Nephron progenitor cell (in vitro differentiated cells): ENCODE measurements at places on chromosomes 11 and 22.

GRCh38 chr11:68924073-68924925 is 20.6 kb downstream of the IGHMBP2 start:
- no peak for DNase-seq

- DNase-seq: no peak
Measured at GRCh38 chr22:49334976-49335375, 492.7 kb downstream of the BRD1 start.

GRCh38 chr11:110773442-110773841 is 61.2 kb upstream of the ARHGAP20 start:
- no peak for DNase-seq

DNA sequence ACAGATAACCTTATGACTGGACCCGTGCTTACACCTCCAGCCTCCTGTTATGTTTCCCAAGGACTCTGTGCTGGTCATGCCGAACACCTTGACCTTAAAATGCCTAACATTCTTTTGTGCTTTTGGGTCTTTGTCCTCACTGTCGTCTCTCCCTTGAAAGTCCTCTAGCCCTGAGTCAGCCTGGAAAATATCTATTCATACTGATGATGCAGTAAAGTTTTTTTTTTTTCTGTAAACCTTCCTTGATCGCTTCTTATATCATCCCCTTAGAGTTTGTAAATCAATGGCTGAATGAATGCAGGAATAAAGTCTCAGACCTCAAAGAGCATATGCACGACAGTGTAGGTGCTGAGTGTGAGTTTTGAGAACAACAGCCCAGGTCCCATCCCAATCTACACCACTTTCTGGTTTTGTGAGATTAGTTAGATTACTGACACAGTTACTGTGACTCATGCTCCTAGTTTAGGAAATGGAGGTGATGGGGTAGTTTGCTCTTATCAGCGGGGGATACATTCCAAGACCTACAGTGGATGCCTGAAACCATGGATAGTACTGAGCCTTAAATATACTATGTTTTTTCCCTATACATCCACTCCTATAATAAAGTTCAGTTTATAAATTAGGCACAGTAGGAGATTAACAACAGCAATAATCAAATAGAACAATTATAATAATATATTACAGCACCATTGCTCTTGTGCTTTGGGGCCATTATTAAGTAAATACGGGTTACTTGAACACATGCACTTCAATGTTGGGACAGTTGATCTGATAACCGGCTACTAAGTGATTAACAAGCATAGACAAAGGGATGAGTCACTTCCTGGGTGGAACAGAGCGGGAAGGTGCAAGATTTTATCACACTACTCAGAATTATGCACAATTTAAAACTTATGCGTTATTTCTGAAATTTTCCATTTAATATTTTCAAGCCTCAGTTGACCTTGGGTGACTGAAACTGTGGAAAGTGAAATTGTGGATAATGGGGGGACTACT is 8.6 kb downstream of the TCN1 start:
- DNase-seq: no peak

DNA sequence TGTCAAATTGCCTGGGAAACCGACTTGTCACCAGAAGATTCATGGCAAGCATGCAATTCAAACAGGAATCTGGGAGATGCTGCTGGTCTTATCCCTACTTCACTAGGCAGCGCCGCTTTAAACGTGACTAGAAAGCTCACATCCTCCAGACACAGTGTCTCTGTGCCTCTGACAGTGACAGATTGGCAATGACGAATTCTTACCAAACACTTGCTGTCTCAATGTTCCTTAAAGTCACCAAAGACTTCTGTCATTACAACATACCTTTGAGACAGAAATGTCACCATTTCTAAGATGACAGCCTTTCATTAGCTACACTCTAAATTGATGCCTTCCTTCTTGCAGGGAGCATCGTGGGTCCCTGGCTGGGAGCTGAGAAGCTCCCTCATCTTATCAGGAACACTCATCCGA is 197.8 kb downstream of the CWF19L2 start:
- DNase-seq: peak; percentile 5

- peak; percentile 87 for DNase-seq
Measured at GRCh38 chr22:37330200-37331033, 48.1 kb downstream of the CYTH4 start.

DNA sequence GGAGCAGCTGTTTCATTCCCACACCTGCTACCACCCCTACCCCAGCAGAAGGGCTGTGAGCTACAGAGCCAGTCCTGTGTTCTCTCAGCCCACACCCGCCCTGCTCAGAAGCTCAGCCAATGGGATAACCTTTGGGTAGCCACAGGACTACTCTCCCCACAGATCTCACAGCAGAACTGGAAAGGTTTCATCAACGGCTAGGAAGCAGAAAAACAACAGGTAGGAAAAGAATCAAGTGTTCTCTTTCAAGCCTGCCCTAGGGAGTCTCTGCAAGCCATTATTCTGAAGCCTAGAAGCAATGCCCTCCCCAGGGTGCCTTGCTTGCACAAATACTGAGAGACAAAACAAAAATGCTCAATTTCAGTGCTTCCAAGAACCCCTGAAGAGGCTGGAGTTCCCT is 77.2 kb downstream of the TMPRSS5 start:
- no peak for DNase-seq

- DNase-seq: no peak
Measured at GRCh38 chr11:36292311-36292722, 3.1 kb upstream of the COMMD9 start.

GRCh38 chr11:6931146-6931713 is 5.0 kb downstream of the ZNF215 start:
- DNase-seq: no peak

DNA sequence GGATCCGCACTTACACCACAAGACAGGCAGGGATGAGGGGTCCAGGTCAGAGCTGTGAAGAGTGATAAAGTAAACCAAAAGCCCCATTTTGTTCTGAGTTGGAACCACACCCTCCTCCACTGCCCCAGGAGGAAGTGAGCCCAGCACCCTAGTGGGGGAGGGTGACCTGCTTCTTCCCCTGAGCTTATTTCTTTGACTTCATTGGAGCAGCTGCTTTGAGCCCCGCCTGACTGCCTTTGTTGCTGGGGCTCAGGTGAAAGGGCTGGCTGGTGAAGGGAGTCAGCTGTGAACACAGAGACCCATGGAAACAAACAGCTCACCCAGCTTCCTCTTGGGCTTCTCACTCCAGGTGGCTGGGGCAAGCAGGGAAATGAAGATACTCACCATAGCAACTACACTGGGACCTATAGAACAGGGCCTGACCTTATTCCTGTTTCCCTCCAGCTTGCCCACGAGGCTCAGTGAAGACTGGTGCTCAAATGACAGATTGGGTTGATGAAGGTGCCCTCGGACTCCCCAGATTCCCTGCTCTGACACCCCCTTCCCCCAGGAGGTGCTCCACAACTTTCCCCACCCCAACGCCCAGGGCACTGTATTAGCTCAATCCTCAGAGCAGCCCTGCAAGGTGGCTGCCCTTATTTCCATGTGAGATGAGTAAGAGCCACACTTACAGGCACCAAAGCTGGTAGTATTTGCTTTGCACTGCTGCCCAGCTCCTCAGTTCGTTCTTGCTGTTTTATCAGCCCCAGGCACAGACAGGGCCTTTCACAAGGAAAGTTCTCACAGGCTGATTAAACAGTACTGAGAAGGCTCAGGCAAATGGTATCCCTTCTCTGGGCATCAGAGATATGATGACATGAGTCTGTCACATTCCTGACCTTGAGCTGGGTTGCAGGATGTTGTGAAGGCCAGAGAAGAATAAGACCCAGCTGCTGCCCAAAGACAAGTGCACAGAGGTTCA is 2.4 kb downstream of the UCP2 start:
- DNase-seq: no peak

DNA sequence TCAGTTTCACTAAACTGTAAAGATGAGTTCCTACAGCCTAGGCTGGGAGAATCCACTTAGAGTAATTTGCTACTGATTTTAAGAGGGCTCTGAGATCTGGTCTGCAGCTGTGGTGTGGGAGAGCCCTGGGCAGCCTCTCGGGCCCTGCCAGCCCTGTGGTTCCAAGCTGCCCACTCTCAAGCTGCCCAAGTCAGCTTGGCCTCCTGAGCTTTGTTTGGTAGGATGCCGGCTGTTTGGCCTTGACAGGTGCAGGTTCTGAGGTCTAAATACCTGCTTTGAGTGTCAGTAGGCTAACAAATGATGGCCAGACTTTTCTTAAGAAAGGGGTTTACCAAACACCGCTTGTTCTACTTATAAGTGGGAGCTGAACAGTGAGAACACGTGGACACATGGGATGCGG is 133.3 kb upstream of the TTC12 start:
- no peak for DNase-seq

GRCh38 chr22:23061471-23062280 is 8.6 kb upstream of the GNAZ start:
- no peak for DNase-seq

GRCh38 chr11:129804012-129804411 is 11.6 kb upstream of the TMEM45B start:
- DNase-seq: no peak

- DNase-seq: no peak
Measured at GRCh38 chr11:115470928-115471327, 33.3 kb downstream of the CADM1 start.

GRCh38 chr11:69416762-69417698 is 64.4 kb upstream of the LINC01488 start:
- peak; percentile 74 for DNase-seq

GRCh38 chr11:76704171-76704948 is 33.8 kb upstream of the LRRC32 start:
- no peak for DNase-seq

GRCh38 chr22:41535244-41535643 is 9.0 kb downstream of the POLR3H start:
- DNase-seq: no peak

DNA sequence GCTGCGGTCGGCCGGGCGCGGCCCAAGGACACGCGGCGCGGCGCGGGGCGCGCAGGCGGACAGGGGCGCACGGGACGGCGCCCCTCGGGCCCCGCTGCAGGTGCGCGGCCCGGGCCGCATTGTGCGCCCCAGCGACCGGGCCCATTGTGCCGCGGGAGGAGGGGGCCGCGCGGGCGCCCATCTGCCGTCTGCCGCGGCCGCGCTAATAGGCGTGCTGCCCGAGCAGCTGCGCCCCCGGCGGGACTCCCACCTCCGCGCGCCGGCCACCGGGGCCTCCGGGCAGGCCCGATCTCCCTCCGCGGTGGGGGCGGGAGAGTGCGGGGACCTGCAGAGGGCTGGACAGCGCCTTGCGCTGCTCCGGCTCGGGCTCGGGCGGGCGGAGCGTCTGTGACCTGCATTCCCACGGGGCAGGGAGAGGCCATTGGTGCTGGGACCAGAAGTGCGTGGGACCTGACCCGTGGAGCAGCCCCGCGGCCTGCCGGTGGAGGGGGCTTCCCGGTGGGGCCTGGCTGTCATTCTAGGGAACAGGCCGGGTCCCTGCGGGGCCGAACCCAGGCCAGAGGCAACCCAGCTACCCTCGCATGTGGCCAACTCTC is 933 bp downstream of the BRSK2 start:
- DNase-seq: peak; percentile 72

DNA sequence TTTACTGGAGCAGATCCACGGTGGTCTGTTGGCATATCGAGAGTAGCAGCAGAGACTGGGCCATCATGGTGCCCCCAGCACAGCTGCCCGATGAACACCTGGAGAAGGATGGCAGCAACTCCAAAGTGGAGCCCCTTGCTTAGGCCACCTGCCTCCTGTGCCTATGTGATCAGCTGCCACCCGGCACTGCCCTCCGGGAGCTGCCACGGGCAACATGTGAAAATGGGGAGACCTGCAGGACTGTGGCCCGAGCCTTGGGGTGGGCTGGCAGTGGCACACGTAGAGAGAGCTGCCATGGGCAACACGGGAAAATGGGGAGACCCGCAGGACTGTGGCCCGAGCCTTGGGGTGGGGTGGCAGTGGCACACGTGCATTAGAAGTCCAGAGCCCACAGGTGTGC is 3.1 kb downstream of the FXYD2 start:
- DNase-seq: no peak

GRCh38 chr11:5204787-5205186 is 4.3 kb upstream of the OR51V1 start:
- no peak for DNase-seq

- no peak for DNase-seq
Measured at GRCh38 chr11:107840129-107840484, 18.5 kb downstream of the SLC35F2 start.

DNA sequence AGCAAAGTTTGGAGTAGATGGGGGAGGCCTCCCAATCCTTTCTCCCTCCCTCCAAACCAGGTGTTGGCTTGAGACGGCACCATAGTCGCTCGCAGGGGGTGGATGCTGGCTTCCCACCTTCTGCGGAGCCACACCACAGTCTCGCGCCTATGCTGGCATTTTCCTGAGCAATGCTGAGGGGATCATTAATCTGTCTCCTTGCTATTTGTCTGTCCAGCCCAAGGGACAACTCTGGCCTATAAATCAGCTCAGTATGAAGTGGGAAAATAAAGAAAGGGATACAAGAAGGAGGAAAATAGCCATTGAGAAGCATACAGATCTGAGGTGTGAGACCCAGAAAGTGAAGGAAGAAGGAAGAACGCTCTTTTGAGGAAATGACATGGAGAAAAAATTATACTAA is 53.5 kb upstream of the CADM1 start:
- DNase-seq: peak; percentile 34

GRCh38 chr22:29480512-29481264 is 670 bp downstream of the NEFH start:
- DNase-seq: peak; percentile 70

DNA sequence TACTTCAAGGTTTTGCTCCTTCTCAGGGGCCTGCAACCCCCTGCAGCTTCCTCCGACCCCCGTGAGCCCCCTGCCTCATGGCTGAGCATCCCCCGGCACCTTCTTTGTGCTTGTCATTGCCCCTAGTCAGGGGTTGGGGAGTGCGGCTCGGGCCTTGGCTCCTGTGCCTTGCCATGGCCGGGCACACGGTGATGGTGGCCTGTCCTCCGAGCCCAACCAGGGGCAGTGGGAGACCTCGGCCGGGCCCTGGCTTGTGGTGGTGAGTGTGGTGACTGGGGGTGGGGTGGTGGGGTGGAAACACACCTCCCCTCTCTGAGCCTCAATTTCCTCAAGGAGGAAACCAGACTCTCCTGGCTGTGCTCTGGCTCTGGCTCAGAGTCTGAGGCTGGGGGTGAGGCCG is 1.5 kb upstream of the MRGPRG start:
- DNase-seq: no peak

DNA sequence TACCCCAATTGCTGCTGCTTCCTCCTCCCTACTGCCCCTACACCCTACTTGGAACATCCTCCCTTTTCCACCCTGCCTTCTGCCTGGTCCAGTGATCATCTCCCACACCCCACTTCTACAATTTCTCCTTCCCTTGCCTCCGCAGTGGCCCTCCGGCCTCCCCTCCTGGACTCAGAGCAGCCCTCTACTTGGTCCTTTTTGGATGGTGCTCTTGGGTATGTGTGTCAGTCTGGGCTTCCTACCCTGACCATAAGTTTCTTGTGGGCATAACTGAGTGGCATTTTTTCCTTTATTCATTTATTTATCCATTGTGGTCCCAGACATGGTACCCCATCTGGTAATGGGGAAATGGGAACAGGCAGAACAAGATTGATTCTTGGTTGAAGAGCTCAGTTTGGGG is 111.4 kb upstream of the NAV2 start:
- DNase-seq: no peak

DNA sequence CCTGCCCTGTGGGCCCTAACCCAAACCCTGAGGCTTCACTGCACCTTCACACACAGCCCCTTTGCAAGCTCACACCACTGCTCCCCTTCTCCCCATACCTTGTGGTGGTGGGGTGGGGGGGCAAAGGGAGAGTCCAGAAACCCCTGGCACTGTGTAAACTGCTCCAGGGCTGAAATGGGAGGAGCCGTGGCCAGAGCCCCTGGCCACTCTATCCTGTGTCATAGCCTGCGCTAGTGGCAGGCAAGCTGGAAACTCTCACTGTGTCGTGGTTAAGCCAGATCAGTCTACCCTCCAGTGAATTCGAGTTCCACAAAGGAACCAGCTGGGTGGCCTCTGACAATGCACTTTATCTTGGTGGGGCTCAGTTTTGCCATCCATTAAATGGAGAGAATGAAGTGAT is 8.4 kb upstream of the SYT13 start:
- DNase-seq: no peak
